ENCODE measurements at places on chromosomes 4 and X. TPM values are rescaled to one million over a fixed set of nuclear protein-coding genes. Genes with fewer than 3 reads are reported as not detected.

The SSX4B gene
- not detected for total RNA-seq

The GPR34 gene
- not detected for total RNA-seq

DNA sequence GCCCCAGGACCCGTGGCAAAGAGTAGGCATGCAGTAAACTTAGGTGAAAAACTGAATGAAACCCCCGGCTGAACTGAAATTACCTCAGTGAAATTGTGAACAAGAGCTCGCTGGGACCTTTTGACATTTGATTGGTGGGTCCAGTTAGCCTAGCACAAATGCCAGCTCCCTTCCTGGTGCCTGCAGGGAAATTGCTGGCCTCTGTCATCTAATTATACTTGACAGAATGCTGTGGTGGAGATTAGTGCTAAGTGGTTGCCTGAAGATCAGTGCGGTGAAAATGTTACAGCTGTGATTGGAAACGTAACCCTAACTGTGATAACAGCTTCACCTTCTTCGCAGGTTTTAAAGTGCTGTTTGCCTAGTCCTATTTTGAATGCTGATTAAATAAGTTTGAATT, 43.0 kb downstream of the ADD1 start:
- no peak for DNase-seq
- no peaks in the 10 kb centered on the region for H3K27me3 ChIP-seq
- H3K36me3 ChIP-seq = peaks cover 12% of the 10 kb centered on the region
- no peak overlapping the region for H3K27ac ChIP-seq

GRCh38 chr4:139279760-139280620, at the start of gene MGARP:
MGARP (minus strand) TSS chr4:139280225; CDS start chr4:139280158, 67 bp downstream.
- peaks cover 7% of the 10 kb centered on the region for H3K36me3 ChIP-seq
- no peaks in the 10 kb centered on the region for H3K4me1 ChIP-seq
- H3K27me3 ChIP-seq = peaks cover 12% of the 10 kb centered on the region

GRCh38 chr4:83083925-83084475, 30.5 kb downstream of the PLAC8 start:
- H3K4me3 ChIP-seq = no peak overlapping the region
- no peaks in the 10 kb centered on the region for H3K4me1 ChIP-seq

DNA sequence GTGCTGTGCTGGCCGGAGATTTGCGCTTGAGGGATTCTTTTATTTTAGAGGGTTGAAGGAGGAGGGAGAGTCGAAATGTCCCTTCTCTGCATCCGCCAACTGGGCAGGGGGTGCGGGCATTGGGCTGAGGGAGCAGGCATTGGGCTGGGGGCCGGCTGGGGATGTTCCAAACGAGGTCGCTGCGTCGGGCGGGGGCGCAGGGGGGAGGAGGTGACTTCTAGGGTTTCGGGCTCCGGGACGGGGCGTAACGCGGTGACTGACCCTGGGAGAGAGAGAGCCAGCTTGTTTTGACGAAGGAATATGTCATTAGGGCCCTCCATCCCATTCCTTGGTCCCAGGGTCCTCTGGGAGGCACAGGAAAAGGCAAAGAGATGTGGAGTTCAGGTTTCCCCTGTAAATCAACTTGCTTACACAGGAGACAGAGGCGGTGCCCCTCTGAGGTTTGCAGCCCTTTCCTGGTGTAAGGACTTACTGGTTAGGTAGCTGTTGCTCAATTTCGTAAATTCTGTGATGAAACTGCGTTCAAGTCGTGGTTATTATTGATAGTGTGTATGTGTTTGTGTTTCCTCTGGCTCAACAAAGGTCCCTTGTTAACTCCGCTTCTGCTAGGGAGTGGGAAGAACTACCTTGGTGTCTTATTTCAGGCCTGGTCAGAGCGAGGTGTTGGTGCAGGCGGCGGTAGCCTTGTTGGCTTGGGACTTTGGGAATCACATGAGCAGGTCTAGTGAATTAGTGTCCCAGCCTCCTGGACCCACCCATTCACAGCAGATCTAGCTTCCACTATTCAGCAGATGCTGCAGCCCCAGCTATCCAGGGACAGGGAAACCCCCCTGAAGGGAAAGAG, 716 bp downstream of the FHIP1A start:
- H3K36me3 ChIP-seq = peaks cover 30% of the 10 kb centered on the region
- H3K4me3 ChIP-seq = peak overlapping the region; percentile 98
- peak overlapping the region; percentile 98 for H3K27ac ChIP-seq
- peaks cover 30% of the 10 kb centered on the region for H3K4me1 ChIP-seq

GRCh38 chr4:142883040-142883832, 37.1 kb upstream of the INPP4B start:
- H3K27me3 ChIP-seq = no peaks in the 10 kb centered on the region
- no peak overlapping the region for H3K27ac ChIP-seq
- H3K36me3 ChIP-seq = no peaks in the 10 kb centered on the region
- peak; percentile 14 for DNase-seq
- no peaks in the 10 kb centered on the region for H3K4me1 ChIP-seq

Measured in Calu3 (cell line).